Body of pancreas (tissue), 4 donors: ENCODE measurements at places on chromosomes 11 and 22. TPM values are rescaled to one million over a fixed set of nuclear protein-coding genes. Genes with fewer than 3 reads are reported as not detected.

DNA sequence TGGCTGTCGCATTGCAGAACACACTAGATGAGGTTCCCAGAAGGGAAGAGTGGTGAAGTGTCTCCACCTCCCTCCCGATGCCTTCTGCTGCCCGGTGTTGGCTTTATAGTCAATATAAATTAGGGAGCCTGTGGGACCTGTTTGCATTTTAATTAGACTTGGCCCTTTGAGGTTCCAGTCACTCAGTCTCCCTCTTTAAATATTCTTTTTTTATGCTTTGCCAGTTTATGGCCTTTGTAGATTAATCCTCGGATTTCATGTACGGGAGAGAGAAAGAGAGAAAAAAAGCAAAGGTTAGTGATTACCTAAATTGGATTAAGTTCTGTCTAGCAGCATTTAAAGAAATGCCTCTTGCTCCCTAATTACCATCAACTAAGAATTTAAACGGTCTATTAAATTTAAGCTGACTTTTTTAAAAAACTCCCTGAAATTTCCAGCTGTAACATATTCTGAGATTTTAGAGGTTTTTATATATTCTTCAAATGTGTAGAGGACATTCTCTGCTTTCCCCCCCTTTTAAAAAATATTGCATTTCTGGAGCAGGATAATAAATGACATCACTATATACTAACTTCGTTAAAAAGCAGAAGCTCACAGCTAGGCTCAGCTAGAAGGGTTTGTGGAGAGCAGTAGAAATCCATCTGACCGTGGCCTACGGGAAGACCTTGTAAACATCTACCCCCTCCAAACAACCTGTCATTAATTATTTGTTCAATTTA is 84.4 kb downstream of the PRR5L start:
- H3K36me3 ChIP-seq = no peaks in the 10 kb centered on the region
- no peak overlapping the region for H3K4me3 ChIP-seq
- H3K27ac ChIP-seq = no peak overlapping the region
- no peak for DNase-seq
- H3K27me3 ChIP-seq = no peaks in the 10 kb centered on the region

GRCh38 chr11:76605338-76606074 is 65.0 kb downstream of the LRRC32 start:
- no peak for DNase-seq
- peaks cover 8% of the 10 kb centered on the region for H3K4me1 ChIP-seq

DNA sequence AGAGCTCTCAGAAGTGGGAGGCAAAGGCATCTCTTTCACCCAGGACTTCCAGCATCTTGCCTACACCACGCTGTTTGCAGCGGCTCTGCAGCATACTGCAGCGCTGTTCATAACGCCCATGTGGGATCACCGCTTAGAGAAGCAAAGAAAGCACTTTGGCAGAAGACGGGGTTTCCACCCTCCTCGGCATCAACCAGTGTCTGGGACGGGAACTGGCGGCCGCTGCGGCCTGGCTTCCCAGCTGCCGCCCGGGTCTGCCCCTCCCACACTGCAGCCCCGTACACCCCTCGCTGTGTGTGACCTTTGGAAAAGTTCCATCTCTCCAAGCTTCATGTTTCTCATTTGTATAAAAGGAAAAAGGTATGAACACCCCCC is 545 bp upstream of the TIRAP start:
- H3K27ac ChIP-seq = peak overlapping the region; percentile 94
- H3K27me3 ChIP-seq = no peaks in the 10 kb centered on the region

The GLYAT gene
- total RNA-seq = not detected

The MGAT3 gene
- total RNA-seq = 0.99 TPM

The OVOL1 gene
- total RNA-seq = 0.78 TPM
